ENCODE measurements at places on chromosomes 5 and 9.

- no peak for DNase-seq
Observed at GRCh38 chr9:135790850-135791249, 88.9 kb downstream of the KCNT1 start.

- DNase-seq, result no peak
Observed at GRCh38 chr5:8500426-8500825, 631.5 kb downstream of the MTRR start.

DNA sequence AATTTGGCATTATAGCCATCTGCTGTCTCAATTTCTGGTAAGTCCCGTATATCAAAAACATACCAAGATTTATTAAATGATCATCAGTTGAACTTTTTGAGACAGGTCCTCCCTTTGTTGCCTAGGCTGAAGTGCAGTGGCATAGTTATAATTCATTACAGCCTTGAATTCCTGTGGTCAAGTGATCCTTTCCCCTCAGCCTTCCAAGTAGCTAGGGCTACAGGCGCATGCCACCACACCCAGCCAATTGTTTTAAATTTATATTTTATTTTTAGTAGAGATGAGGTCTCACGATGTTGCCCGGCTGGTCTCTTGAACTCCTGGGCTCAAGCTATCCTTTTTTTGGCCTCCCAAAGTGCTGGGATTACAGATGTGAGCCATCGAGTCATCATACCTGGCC, 418.9 kb downstream of the ARHGEF28 start:
- no peak for DNase-seq

GRCh38 chr5:103425686-103426454, 136.7 kb downstream of the NUDT12 start:
- DNase-seq, result no peak

GRCh38 chr5:74543162-74543995, 97.1 kb downstream of the ENC1 start:
- DNase-seq, result peak; percentile 12
